ENCODE measurements at places on chromosomes 5 and 9. TPM values are rescaled to one million over a fixed set of nuclear protein-coding genes. Genes with fewer than 3 reads are reported as not detected.

DNA sequence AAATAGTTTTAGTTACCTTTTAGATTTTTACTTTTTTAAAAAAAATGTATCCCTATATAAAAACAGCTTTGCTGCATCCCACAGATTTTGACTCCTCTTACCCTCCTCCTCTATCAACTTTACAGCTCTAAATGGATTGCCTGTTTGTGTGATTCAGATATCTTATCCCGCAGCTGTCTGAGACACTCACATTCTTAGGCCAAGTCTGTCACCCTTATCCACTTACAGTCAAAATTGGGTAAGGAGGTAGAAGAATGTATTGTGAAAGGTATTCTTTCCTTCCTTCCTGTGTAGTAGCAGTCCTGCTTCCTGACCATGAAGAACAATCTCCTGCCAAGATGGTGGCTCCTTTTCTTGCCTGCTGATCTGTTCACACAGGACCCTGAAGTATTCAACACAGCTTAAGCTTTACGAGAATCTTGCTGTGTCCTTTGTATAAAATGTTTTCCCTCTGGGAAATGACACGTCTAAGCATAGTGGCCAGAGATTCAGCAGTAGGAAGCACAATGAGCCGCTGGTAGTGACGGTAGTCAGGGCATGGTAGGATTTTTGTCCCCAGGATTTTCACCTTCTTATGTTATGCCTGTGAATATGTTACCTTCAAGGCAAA is 67.7 kb upstream of the ST8SIA4 start:
- no peaks in the 10 kb centered on the region for H3K36me3 ChIP-seq
- H3K4me1 ChIP-seq, result no peaks in the 10 kb centered on the region
- H3K27me3 ChIP-seq, result no peaks in the 10 kb centered on the region

GRCh38 chr5:101035425-101035824 is 132.3 kb upstream of the ST8SIA4 start:
- H3K27ac ChIP-seq, result no peak overlapping the region
- H3K4me1 ChIP-seq, result no peaks in the 10 kb centered on the region
- H3K27me3 ChIP-seq, result no peaks in the 10 kb centered on the region
- H3K4me3 ChIP-seq, result no peak overlapping the region
- no peaks in the 10 kb centered on the region for H3K36me3 ChIP-seq

DNA sequence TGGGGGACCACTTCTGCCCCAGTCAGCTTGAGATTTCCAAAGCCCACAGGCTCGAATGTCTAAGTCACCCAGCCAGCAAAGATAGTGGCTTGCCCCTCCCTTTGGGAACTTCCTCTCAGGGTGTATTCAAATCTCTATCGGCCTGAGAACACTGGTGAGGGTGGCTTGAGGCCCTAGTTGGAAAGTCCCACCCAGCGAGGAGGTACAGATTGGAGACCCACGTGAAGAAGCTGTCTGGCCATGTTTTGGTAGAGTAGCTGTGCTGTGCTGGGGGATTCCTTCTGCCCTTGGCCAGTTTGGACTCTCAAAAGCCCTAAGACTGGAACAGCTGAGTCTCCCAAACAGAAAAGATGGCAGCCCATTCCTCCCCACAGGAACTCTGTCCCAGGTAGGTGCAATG is 172.7 kb upstream of the RIOK2 start:
- no peak overlapping the region for H3K4me3 ChIP-seq
- H3K27ac ChIP-seq, result no peak overlapping the region
- no peaks in the 10 kb centered on the region for H3K4me1 ChIP-seq
- no peaks in the 10 kb centered on the region for H3K36me3 ChIP-seq
- no peaks in the 10 kb centered on the region for H3K27me3 ChIP-seq

DNA sequence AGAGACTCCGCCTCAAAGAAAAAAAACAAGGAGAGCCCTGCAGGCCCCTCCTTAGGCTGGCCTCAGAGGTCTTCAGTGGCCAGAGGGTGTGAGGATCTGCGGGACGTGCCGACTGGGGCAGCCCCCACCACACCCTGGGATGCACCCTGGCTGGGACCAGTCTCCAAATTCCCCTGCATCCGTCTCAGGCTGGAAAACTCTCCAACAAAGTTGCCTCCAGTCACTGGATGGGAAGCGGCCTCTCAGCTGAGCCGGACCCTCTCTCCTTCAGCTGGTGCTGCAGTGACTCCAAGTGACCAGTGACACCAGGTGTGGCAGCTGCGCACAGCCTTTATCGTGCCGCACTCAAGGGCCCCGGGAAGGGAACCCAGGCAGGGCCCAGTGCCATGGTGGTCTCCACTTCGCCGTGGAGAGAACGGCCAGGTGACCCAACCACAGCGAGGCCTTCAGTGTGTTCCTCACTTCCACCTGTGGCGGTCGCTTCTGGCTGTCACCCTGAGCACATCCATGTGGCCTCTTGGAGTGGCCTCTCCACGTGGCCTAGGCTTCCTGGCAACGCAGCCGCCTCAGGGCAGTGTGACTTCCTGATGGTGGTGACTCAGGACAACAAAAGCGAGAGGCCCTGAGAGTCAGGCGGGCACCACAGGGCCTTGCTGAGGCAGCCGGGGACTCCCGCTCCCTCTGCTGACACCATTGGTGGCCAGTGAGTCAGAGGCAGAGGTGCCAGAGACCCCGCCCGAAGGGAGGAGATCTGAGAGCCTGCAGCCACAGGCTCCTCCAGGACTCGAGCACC is 19.3 kb upstream of the CAMSAP1 start:
- no peaks in the 10 kb centered on the region for H3K4me1 ChIP-seq
- no peak overlapping the region for H3K4me3 ChIP-seq
- no peak overlapping the region for H3K27ac ChIP-seq
- peaks cover 5% of the 10 kb centered on the region for H3K36me3 ChIP-seq

GRCh38 chr5:8053270-8053669 is 184.3 kb downstream of the MTRR start:
- no peak for DNase-seq
- H3K4me1 ChIP-seq, result no peaks in the 10 kb centered on the region
- H3K27ac ChIP-seq, result no peak overlapping the region

DNA sequence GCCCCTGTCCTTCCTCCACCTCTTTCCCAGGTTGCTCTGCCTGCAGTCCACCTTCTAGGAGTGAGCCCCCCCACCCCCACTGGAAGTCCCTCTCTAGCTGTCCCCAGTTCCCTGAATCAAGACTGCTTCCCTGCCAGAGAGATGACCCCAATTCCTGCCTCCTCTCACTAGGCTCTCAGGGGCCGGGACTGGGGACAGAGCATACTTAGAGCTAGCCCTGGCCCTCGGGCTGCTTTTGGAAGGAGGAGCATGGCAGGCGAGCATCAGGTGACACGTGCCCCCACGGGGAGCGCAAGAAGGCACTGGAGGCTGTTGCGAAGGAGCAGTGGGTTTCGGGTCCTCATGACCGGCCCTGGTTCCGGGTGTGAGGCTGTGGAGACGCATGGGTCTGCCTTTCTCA is 9.7 kb downstream of the TRAF2 start:
- H3K4me1 ChIP-seq, result peaks cover 21% of the 10 kb centered on the region
- no peak overlapping the region for H3K27ac ChIP-seq
- no peaks in the 10 kb centered on the region for H3K27me3 ChIP-seq
- no peak for DNase-seq
- H3K4me3 ChIP-seq, result no peak overlapping the region
- H3K36me3 ChIP-seq, result no peaks in the 10 kb centered on the region

DNA sequence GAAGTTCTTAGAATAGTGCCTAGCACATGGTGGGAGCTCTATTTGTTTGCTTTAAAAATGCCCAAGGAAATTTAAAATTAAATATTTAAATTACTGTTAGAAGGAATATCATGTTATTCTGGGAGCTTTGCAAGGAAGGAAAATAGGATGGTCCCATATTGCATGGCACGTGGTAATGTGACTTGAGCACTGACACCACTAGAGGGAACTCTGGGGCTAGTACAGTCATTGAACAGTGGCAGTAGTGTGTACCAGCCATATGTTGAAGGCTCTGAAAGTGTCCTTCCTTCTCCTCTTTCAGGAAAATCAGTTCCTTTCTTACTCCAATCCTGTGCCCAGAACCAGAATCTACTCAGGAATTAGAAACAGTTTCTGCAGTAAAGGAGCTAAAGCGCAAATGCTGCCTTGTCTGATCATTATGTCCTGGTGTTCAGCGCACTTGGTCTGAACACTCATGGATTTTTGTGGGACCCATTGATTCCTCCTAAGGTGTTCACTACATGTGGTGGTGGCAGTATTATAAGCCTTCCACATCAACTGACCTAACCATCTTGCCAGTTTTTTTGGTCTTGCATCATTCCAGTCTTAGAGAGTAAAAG is 54.1 kb downstream of the GDA start:
- DNase-seq, result peak; percentile 35
- H3K36me3 ChIP-seq, result no peaks in the 10 kb centered on the region
- no peak overlapping the region for H3K4me3 ChIP-seq
- no peak overlapping the region for H3K27ac ChIP-seq
- H3K4me1 ChIP-seq, result no peaks in the 10 kb centered on the region

- H3K4me1 ChIP-seq, result no peaks in the 10 kb centered on the region
- DNase-seq, result no peak
- no peaks in the 10 kb centered on the region for H3K36me3 ChIP-seq
- H3K4me3 ChIP-seq, result no peak overlapping the region
- H3K27ac ChIP-seq, result no peak overlapping the region
Observed at GRCh38 chr9:88697764-88698432, 162.9 kb downstream of the NXNL2 start.

- no peak overlapping the region for H3K27ac ChIP-seq
- H3K4me3 ChIP-seq, result no peak overlapping the region
- no peak for DNase-seq
- H3K36me3 ChIP-seq, result no peaks in the 10 kb centered on the region
- no peaks in the 10 kb centered on the region for H3K4me1 ChIP-seq
Observed at GRCh38 chr5:15946026-15946425, 233.6 kb downstream of the MARCHF11 start.

FIBCD1 gene
- 1.6 TPM for total RNA-seq

NIPSNAP3A gene
- 41.6 TPM for total RNA-seq

MAST4 gene
- total RNA-seq, result 20.3 TPM
